Activated effector memory CD4-positive, alpha-beta T cell treated with anti-CD3 and anti-CD28 coated beads, Interleukin-2, amount 50 U/mL, for 16 hours (primary cell): ENCODE measurements at places on chromosomes 16 and 17.

DNA sequence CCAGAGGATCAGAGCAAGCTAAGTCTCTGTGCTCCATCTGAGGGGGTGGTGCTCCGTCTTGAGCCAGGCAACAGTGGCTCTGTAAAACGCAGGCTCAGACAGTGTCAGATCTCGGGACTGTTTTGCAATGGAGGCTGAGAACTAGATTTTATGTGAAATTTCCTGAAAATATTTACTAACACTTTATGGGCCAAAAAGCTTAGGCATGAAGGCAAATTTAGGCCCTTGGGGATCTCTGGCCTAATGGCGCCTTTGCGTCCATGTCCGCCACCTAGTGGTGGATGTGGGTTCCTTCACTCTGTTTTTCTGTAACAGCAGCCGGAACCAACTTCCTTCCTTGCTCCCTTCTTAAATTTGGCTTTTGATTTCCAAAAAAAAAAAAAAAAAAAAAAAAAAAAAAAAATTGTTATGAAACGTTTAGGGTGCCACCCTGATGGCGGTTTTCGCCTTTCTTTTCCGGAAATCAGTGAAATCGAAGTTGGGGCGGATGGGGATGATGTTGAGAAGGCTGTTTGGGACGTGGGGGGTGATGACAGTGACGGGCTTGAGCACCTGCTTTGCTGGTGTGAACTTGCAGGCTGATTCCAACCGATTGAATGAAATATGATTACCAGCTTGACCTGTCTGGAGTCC lies 14.0 kb upstream of the ELAC2 start:
- DNase-seq, result peak; percentile 78

DNA sequence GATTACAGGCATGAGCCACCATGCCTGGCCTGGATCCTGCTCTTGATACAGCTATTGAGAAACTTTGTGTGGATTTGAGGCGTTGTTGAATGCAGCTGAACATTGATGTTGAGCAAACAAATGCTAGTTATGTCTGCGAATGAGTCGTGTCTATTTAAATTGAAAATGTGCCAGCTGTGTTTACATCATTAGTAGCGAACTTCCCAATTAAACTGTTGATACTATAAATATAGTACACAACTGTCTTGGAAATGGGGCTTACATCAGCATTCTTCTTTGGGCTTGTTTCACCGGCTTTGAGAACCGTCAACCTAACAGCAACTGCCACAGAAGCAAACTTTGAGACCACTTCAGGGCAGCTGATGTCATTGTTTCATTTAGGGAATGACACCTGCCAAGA lies 251.9 kb downstream of the RBFOX1 start:
- DNase-seq, result no peak

DNA sequence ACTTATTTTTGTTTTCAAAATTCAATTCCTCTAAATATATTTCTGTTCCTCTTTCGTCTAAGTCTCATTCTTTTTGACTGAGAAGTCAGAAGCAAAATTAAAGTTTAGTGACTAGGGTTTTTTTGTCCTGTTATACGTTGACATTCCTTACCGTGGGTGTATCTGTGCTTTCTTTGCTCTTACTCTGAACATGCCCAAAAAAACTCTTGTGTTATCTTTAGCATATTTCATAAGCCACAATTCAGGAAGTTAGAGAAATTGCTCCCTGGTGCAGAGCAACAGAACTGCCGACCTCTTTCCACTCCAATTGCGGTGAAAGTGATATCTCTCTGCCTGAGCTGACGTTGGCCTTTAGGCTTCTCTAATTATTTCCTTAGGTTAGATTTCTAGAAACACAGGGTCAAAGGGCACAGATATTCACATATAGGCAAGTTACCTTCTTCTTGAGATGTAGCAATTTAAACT lies 65.7 kb downstream of the CENPV start:
- no peak for DNase-seq

DNA sequence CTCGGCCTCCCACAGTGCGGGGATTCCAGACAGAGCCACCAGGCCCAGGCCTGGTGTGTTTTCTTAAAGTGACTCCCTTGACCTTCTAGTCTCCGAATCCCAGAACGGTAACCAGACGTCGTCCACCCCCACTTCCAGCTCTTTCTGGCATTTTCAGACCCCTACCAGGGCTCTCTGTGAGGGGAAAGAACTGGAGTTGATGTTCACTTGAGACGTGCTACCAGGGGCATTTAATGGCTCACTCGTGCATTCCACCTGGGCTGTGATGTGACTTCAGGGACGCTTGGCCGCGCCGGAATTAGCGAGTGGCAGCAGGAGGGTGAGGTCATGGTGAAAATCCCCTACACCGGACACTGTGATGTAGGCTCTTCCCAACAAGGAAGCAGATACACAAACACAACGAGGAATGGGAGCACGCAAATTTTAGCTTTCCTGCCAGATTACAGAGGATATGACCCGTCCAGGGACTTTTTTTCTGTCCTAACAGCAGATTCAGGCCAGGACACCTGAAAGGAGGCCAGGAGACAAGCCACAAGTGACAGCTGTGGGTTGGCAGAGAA lies 1.1 kb upstream of the GNA13 start:
- DNase-seq, result no peak

GRCh38 chr16:4403133-4403949 lies 13.1 kb downstream of the CORO7 start:
- no peak for DNase-seq

- no peak for DNase-seq
Observed at GRCh38 chr16:74521691-74522090, 85.2 kb downstream of the GLG1 start.

- DNase-seq, result peak; percentile 77
Observed at GRCh38 chr17:20116683-20117309, 107.6 kb downstream of the SPECC1 start.

DNA sequence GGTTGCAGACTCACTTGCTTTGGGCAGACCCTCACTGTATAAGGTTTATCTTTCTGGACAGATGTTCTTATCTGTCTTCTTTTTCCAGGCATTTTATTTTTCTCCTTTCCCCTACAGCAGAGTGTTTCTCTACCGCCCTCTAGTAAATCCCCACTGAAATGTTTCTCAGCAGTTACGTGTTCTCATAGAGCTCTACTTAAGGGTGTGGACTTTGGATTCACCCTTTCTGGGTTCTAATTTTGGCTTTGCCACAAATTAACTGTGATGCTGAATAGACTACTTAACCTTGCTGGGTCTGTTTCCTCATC lies 2.0 kb downstream of the ADAT1 start:
- DNase-seq, result no peak

DNA sequence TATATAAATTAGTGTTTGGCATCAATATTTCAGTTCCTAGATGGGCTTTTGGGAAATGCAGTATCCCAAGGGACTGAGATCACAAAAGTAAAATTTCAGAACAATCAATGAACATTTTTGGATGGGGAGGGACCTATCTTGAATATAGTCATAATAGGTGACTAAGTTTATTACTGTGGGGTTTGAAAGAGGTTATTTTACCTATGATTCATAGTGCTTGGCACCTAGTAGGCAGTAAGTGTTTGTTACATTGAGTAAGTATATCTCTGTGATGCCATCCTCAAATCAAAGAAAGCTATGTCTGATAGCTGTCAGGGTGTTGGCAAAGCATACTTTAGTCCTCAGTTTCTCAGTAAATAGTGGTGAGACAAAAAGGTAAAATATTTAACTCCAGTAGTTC lies 36.9 kb downstream of the ZNF207 start:
- no peak for DNase-seq

GRCh38 chr16:84874983-84875382 lies 55.2 kb downstream of the CRISPLD2 start:
- DNase-seq, result no peak

- no peak for DNase-seq
Observed at GRCh38 chr17:5747964-5748363, 163.7 kb upstream of the NLRP1 start.

- peak; percentile 58 for DNase-seq
Observed at GRCh38 chr17:80395402-80396151, 19.4 kb upstream of the ENDOV start.
